ENCODE measurements at places on chromosomes 12 and 14.

GRCh38 chr14:45145214-45145613 lies 9.5 kb downstream of the FANCM start:
- DNase-seq = no peak

GRCh38 chr12:49881415-49882247 lies 22.1 kb downstream of the FAIM2 start:
- DNase-seq = no peak

- DNase-seq = no peak
Measured at GRCh38 chr14:40870252-40870651, 736.4 kb upstream of the LRFN5 start.

- no peak for DNase-seq
Measured at GRCh38 chr12:55720894-55721444, 776 bp downstream of the RDH5 start.
